ENCODE measurements at places on chromosomes 3 and 15. TPM values are rescaled to one million over a fixed set of nuclear protein-coding genes. Genes with fewer than 3 reads are reported as not detected.

The CDC25A gene
- 9.9 TPM for total RNA-seq

The ZDHHC23 gene
- total RNA-seq: 0.32 TPM

The COPG1 gene
- 402 TPM for total RNA-seq

The FBXO45 gene
- total RNA-seq: 9.3 TPM

- DNase-seq: no peak
Observed at GRCh38 chr3:53346922-53347260, 452 bp downstream of the DCP1A start.

- DNase-seq: no peak
Observed at GRCh38 chr3:46586738-46587246, 20.7 kb upstream of the LRRC2 start.

- no peak for DNase-seq
Observed at GRCh38 chr3:38267662-38268061, 2.0 kb downstream of the SLC22A13 start.

DNA sequence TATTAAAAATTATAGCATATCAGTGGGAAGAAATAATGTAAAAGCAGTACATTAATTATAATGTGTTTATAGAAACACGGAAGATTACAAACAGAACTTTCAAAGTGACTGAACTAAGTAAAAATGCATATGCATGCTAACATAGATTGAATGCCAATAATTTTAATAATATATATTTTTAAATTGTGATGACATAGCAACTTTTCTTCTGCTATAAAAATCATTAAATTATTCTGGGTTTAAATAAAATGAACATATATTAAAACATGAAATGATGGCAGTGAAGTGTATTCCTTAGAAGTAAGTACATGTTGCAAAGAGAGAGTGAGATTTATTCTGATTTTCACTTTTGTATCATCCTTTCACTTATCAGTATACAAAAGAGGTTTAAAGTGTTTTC is 128.9 kb downstream of the CHL1 start:
- DNase-seq: no peak

DNA sequence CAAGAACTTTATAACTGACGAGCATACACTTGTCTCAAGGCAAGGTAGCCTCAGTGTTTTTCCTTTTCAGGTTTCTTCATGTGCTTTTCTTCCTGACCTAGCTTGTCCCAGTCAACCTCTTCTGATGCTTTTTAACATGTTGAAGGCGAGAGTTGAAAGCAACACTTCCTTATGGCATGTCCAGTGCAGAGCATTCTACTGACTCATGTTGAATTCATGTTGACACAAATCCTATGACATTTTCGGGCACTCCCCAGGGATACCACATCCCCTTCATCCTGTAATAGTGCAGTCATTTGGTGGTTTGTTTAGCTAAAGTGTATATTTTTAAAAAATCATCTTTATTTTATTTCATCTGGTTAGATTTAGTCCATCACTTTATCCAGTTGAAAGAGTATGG is 75.9 kb upstream of the CBLB start:
- no peak for DNase-seq

GRCh38 chr3:26256224-26256623 is 366.3 kb upstream of the LRRC3B start:
- DNase-seq: no peak

Data from fibroblast of villous mesenchyme (primary cell).